Upper lobe of right lung (tissue), 1 donor: ENCODE measurements at places on chromosomes 1 and 21. TPM values are rescaled to one million over a fixed set of nuclear protein-coding genes. Genes with fewer than 3 reads are reported as not detected.

The PRR9 gene
- total RNA-seq, result not detected

The BGLAP gene
- total RNA-seq, result 2.4 TPM

The CCDC190 gene
- total RNA-seq, result not detected

DNA sequence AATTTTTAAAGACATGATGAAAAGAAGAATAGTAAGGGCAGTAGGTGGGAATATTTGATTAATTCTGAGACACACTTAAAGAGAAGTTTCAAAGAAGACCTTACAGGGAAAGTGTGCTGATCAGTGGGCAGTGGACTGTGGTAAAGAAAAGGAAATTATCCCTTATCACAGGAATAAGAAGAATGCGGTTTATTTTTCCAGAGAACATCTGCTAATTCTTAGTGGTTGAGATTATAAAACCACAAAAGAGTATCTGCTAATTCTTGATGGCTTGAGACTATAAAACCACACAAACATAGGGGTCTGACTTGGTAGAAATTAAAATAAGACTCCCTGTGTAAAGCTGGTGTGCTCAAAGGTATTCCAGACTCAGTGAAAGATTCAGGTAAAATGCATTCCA, 60.0 kb upstream of the KCTD3 start:
- no peak for DNase-seq

DNA sequence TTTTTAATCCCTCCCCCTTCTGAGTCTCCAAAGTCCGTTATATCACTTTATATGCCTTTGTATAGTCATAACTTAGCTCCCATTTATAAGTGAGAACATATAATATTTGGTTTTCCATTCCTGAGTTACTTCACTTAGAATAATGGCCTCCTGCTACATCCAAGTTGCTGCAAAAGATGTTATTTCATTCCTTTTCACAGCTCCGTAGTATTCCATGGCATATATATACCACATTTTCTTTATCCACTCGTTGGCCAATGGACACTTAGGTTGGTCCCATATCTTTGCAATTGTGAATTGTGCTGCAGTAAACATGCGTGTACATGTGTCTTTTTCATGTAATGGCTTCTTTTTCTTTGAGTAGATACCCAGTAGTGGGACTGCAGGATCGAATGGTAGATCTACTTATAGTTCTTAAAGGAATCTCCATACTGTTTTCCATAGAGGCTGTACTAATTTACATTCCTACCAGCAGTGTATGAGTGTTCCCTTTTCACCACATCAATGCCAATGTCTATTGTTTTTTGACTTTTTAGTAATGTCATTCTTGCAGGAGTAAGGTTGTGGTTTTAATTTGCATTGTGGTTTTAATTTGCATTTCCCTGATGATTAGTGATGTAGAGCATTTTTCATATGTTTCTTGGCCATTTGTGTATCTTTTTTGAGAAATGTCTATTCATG, 12.3 kb downstream of the MAN1C1 start:
- no peak for DNase-seq

- DNase-seq, result peak; percentile 84
Observed at GRCh38 chr1:2248127-2248826, 20.2 kb downstream of the SKI start.
